Midbrain (tissue), 1 donor: ENCODE measurements at places on chromosomes 2 and 18.

GRCh38 chr2:12776521-12776961, 59.8 kb downstream of the TRIB2 start:
- DNase-seq: no peak

- DNase-seq: no peak
Observed at GRCh38 chr2:95032341-95032740, 6.8 kb downstream of the MAL start.

- no peak for DNase-seq
Observed at GRCh38 chr2:42860319-42861094, 68.1 kb upstream of the HAAO start.

DNA sequence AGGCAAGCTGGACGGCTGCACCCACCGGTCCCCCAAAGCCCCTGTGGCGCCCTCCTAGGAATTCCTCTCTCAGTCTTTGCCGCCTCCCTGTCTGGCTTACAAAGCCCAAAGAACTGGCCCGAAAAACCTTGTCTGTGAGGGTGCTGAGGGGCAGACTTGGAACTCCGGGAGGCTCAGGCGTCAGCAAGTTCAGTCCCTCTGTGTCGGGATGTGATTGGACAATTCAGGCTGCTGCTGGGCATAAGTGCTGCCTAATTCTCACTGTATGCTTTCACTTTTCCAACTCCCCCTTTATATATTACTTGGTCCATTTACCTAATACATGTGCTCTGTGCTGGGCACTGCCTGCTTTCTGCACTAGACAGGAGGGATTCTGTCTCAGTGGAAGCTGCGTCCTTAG, 20.3 kb upstream of the SH3RF3 start:
- no peak for DNase-seq

DNA sequence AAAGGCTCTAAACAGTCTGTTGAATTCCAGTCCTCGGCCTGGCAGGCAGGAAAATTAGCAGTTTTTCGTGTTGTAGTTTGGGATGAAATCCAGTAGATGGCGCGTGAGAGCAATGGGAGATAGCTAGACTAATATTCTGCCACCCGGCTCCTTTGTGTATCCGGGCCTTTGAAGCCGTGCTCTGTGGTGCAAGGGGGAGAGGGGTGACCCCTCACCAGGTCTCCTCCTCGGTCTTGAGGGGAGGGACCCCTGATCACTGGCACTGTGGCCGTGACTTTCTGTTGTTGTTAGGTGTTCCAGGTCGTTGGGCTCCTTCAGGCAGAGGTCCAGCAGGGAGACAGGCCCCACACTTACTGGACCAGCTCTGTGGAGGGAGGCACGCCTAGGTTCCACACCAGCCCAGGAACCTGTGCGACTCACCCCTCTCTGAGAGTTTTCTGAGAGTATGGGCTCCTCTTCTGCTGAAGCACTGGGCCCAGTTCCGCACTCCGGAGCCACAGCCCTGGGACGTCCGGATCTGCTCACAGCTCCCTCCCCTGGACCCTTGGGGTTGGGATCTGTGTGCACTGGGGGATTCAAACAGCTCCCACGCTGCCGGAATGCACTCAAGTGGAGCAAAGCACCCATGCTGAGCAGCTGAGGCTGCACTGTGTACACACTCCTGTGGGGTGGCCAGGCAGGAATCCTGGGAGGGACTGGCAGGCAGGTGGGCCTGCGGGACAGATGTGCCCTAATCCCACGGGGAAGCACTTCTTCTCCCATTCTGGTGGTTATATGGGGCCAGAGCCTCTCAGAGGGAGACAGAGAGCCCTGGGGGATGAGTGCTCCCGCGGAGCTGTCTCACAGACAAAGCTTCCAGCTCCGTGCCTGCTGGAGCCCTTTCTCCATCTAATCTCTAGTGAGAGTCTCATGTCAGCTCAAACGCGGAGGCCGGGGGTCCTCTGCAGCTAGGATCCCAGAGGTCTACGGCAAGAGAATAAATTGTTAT, 8.8 kb downstream of the GKN2 start:
- DNase-seq: peak; percentile 63

- no peak for DNase-seq
Observed at GRCh38 chr2:88737385-88737784, 45.9 kb downstream of the RPIA start.

- DNase-seq: no peak
Observed at GRCh38 chr2:237322564-237322963, 91.4 kb downstream of the COL6A3 start.

DNA sequence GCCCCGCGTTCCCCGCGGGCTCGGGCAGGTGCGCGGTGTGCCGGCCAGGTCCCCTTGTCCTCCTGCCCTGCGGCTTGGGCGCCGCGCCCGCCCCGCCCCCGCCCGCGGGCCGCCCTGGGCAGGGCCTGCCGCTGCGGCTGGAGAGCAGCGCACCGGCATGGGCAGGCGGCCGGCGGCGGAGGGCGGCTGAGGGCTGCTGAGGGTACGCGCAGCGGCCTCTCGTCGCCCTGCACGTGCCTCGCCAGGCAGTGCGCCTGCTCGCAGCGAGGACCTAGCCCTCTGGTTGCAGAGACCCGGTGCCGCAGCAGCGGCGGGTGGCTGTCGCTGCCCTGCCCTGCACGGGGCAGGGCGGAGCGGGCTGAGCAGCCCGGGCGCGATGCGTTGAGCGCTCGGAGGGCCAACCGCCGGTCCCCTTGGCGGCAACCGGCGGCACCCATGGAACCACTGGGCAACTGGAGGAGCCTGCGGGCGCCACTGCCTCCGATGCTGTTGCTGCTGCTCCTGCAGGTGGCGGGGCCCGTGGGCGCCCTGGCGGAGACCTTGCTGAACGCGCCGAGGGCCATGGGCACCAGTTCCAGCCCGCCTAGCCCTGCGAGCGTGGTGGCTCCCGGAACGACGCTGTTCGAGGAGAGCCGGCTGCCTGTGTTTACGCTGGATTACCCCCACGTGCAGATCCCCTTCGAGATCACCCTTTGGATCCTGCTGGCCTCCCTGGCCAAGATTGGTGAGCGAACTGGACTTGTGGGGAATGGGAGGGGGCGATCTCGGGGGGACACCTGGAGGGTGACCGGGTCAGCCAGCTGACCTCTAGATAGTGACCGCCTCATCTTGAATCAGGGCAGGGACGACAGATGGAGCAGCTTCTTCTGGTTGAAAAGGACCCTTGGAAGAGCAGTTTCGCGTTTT, at the start of gene SLC9A2:
Gene SLC9A2, plus strand, starts transcription at position 140 of the 906 bp plus-strand sequence. Its CDS starts 296 bp downstream, at position 436.
- no peak for DNase-seq

- DNase-seq: no peak
Observed at GRCh38 chr2:127416506-127417001, 1.7 kb upstream of the PROC start.

- DNase-seq: no peak
Observed at GRCh38 chr2:159902722-159903121, 104.7 kb upstream of the CD302 start.

DNA sequence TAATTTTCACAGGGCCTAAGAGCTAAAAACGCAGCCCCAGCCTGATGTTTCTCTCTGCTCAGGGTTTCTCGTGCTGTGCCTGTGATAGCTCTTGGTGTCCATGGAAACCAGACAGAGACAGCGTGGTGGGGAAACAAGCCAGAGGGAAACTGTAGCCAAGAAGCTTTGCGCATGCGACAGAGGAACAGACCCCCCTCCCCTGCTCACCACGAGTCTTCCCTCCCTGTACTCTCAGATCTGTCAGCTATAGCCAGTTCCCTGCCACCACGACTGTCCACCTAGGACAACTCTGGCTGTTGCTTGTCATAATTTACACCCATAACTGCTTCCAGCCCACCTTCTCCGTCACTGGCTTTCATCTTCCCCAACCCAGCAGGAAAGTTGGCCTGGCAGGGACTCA, 13.2 kb upstream of the DNAJC27 start:
- DNase-seq: peak; percentile 44

DNA sequence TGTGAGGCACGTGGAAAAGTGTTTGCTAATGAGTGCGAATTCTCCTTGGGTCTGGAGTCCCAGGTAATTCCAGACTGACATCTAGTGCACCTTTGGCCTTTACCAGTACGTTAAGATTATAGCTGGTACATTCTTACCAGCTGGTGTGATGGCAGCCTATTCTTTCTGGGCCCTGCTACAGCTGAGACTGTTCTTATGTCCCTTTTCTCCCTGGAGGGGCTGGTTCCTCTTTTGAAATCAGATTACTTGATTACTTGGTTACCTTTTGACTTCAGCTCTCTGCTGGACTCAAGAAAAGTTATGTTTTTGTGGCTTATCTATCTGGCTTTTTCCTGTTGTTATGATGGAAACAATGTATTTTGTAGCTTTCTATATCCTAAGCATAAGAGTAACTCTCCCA, 14.5 kb downstream of the CABYR start:
- no peak for DNase-seq

GRCh38 chr2:176565641-176566323, 296.5 kb downstream of the MTX2 start:
- no peak for DNase-seq

- DNase-seq: no peak
Observed at GRCh38 chr2:110104025-110104771, 11.4 kb downstream of the MALL start.

DNA sequence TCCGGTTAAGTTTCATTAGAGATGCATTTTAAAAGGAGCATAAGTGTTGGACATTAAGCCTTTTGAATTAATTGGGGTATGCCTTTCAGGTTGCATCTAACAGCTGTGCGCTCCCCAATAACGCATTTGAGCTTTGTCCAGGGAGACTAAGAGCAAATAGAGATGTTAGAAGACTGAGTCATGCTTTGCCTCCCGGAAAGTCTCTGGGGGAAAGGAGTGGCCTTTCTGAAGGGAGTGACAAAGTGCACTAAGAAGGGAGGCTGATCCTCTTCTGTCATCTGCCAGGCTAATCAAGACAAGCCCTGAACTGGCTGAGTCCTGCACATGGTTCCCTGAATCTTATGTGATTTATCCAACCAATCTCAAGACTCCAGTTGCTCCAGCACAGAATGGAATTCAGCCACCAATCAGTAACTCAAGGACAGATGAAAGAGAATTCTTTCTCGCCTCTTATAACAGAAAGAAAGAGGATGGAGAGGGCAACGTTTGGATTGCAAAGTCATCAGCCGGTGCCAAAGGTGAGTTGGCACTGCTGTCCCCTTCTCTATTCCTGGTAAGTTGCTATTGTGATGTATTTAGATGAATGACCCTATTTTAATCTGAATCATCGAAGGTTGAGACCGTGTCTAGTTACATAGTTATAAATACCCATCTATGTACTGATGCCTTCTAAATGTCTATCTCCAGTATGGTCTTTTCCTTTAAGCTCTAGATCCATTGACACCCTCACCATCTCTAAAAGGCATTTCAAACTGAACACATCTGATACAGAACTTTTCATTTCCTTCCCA, 12.1 kb downstream of the TTL start:
- no peak for DNase-seq

GRCh38 chr2:21676676-21677075, 552.9 kb downstream of the TDRD15 start:
- no peak for DNase-seq

DNA sequence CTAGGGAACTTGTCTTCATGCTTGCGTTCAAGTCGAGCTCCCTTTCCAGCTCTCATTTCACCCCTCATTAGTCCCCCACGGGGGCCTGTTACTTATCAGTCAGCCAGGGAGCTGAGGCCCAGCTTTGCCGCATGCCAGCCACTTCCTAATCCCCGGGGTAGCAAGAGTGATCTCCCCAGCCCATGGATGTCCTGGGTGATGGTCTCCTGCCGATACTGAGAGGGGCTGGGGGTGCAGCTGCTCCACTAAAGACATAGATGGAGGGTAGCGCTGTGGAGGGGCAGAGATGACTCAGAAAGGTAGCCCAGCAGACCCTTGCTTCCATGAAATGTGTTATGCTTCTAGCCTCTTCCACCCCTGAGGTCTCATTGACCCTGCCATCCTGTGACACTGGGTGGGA, 314.0 kb upstream of the EPAS1 start:
- DNase-seq: no peak

DNA sequence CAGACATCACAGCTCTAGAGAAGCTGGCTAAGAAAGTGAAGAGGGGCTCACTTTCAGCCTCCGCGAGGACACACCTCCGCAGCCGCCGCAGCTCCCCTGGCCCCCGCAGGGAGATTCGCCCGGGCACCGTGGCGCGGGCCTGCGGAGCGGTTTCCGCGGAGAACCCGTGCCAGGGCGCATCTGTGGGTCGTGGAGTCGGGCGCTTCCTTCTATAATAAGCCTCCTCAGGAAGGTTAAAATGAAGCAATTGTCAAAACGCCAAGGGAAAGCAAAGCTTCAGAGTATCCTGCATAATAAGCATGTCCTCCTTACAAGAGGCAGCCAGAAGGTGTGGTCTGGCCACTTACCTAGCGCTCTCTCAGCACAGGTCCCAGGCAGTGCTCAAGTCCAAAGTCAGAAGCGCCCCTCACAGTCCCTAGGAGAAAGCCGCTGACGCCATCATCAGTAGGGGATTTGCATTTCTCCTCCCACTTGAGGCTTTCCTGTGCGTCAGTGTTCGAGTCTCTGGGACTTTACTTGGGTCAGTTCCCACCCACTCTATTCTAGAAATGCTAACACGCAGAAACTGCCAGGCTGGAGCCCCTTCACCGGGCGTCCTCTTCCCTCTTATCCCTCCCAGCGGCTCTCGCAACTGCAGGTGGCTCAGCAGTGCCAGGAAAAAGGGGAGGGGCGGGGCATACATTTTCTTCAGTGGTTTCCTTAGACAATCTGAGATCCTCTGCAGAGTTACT, at the start of gene STAT4:
Gene STAT4, minus strand, starts transcription at position 395 of the 731 bp plus-strand sequence. CDS start 2,791 bp downstream, outside the sequence.
- DNase-seq: no peak

DNA sequence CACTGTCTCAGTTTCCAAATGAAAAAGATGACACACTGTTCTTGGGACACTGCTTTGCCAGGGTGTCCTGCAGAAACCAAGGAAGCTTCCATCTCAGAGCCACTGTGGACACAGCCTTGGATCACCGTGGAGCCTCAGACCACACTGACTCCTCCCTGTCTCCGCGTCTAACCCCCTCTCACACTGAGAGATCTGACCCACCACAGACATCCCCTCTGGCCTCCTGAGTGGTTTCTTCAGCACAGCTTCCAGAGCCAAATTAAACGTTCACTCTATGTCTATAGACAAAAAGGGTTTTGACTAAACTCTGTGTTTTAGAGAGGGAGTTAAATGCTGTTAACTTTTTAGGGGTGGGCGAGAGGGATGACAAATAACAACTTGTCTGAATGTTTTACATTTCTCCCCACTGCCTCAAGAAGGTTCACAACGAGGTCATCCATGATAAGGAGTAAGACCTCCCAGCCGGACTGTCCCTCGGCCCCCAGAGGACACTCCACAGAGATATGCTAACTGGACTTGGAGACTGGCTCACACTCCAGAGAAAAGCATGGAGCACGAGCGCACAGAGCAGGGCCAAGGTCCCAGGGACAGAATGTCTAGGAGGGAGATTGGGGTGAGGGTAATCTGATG, 113.4 kb upstream of the PKDCC start:
- DNase-seq: no peak

DNA sequence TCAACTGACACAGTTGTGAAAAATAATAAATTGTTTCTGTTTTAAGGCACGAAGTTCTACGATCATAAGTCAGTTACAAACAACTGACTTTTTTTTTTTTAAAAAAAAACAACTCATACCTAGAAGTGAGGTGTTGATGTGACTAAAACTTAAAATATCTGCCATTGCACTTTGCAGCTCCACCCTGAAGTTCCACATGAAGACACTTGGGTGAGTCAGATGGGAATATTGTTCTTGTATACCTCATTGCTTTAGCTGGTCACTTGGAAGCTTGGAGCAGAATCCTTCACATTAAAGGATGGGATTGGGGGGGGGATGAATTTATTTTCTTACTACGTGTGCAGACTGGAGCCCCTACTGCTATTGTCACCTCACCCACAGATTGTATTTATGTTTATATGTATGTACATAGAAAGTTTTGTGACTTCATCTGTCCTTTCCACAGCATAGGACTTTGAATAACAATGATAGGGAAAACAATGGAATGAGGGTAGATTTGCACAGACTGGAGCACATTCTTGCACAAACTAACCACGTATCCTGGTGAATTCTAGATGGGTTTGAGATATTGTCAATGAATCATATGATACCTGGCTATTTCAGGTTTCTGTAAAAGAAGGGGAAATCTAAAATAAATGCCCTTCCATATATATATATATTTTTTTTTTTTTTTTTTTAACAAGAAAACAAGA, 57.9 kb upstream of the ARHGAP15 start:
- DNase-seq: no peak
